ENCODE measurements at places on chromosomes 2 and 18.

GRCh38 chr2:161165811-161166210, 5.6 kb downstream of the TANK start:
- no peak for DNase-seq

- DNase-seq, result peak; percentile 3
These were observed 156.7 kb downstream of the ARHGAP28 start for GRCh38 chr18:6885992-6886796.

- DNase-seq, result no peak
These were observed 25.7 kb upstream of the ID2 start for GRCh38 chr2:8656160-8656641.

GRCh38 chr2:150125708-150126107, 361.8 kb downstream of the RND3 start:
- DNase-seq, result no peak
